ENCODE measurements at places on chromosomes 12 and 14.

DNA sequence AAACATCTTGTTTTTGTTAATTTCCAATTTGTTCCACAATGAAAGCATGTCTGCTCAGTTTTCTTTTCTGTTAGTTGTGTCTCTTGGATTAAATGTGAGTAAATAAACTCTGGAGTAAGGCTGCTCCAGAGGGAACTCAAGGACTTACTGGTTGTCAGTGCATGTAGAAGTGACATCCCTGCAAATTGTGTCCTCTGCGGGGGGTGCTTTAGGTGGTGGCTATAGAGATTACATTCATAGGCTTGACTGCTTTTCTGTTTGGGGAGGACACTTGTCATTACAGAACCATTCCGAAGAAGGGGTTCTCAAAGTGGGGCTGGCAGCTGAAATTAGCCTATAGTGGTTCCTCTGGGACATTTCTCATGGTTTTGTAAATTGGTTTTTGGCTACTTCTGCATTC lies 8.8 kb downstream of the TMTC2 start:
- DNase-seq: no peak

DNA sequence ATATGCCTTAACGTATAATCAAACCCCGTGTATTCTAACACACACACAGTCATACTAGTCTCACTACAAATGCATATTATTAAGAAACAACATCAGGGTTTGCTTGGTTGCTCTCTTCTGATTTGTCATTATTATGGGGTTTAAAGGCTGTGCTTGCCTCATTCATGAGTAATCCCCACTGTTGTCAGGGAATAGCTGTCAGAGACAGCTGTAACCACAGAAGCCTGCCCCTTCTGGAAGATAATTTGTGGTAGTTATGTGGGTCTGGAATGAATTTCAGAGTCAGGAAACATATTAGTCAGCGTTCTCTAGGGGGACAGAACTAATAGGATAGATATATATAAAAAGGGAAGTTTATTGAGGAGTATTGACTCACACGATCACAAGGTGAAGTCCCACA lies 456.9 kb upstream of the TMEM132C start:
- DNase-seq: peak; percentile 93

DNA sequence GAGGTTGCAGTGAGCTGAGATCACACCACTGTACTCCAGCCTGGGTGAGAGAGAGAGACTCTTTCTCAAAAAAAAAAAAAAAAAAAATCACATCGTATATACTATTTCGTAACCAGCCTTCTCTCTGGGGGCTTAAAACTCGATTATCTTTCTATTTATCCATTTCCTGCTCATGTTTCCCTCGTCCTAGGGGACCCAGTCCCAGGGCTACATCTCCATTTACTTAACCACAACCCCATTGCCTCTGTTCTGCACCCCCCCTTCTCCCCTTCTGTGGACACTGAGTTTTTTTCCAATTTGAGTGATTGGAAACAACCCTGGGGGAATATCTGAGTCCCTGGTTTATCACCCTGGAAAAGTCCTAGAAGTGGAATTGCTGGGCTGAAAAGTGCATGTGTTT lies 36.2 kb upstream of the YY1 start:
- no peak for DNase-seq

DNA sequence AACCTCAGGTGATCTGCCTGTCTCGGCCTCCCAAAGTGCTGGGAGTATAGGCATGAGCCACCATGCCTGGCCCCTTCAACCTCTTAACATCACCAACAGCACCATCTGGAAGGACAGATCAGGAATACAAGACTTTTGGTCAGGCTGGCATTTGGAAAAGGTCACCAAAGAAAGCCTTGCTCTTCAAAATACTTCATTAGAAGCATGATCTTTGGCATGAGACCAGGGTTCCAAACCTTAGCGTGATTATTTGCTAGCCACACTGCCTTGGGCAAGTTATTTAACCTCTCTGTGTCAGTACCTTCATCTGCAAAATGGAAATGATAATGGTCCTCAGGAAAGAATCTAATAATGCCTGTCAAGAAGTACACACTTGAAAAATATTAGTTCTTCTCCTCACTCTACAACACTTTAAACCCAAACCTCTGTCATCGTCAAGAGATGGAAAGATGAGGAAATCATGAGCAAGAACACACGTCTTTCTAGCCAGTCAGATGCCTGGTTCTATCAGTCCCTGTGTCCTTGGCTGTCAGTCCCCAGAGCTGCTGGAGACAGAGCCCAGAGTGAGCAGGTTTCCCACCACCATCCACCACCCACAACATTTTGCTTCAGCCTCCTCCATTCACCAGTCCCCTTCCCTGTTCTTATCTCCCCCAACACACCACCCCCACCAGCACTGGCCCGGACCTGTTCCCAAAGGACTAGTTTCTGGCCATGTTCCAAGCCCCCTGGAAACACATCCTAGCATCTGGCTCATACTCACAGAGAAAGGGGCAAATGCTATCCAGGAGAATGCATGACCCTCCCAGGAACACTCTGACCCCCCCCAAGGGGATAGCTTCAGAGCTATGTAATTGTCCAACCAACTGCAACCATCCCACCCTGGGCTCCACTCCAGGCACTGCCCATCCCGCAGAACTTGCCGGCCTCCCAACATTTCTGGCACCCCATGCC lies 2.0 kb downstream of the ADCY6 start:
- no peak for DNase-seq

- DNase-seq: no peak
These were observed 226.9 kb downstream of the MON2 start for GRCh38 chr12:62693376-62694050.

- DNase-seq: no peak
These were observed 225.5 kb downstream of the EPS8 start for GRCh38 chr12:15563663-15564062.

- DNase-seq: no peak
These were observed 147.6 kb downstream of the BRMS1L start for GRCh38 chr14:35973770-35974169.

GRCh38 chr12:113075137-113075683 lies 18.7 kb downstream of the DTX1 start:
- DNase-seq: no peak

DNA sequence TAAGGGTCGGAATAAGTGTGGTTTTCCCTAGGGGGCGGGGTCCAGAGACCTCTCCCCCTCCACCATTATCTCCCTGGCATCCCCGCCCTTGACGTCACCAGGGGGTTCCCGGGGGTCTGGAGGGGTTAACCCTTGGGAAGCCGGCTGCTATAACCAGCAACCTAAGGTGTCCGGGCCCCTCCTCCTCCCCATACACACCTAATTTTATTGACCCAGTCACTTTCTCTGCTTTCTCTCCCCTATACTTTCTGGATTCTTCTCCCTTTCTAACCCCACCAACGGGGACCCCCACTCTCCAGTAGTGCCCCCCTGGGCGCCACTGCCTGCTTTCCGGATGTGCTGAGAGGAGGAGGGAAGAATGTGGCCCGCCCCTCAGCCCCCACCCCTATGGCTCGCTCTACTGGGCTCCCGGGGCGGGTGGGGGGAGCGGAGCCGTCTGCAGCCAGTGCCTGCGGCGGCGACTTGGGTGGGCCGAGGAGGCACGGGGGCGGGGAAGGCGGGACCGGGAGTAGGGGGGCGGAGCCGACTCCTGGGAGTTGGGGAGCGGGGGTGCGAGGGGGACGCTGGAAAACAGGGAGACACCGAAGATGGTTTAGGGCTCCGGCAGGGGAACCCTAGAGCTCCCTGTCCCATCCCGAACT lies 1.8 kb downstream of the GLI1 start:
- DNase-seq: peak; percentile 72

DNA sequence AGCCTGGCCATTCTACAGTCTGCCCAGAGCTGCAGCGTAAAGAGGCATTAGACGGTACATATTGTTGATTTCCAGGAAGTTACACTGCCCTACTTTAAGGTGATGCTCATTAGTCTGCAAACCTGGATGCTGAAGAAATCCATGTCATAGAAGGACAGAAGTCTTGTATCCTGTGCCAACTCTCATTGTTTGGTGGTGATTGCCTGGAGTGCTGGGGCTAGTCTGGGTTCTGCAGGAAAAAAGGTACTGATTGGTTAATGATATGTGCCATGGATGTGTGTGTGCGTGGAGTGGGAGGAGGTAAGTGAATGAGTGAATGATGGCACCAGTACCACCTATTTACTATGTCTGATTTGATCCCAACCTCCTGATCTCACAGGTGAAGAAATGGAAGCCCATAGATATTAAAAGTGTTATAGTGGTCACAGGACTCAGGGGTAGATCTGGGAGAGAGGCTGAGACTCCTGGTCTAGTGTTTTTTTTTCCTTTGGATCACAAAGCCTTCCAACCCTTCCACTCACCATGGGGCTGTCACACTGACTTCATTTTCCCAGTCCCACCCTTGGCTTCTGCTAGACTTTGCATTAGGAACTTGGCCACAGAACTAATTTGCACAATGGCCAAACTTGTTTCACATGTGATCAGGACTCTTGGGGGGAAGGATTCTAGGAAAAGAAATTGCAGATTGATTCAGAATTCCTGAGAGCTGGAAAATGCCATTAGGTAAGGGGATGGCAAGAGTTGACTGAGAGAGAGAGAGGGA lies 96.1 kb downstream of the TMX1 start:
- DNase-seq: no peak

GRCh38 chr14:35927727-35928126 lies 101.6 kb downstream of the BRMS1L start:
- no peak for DNase-seq

- no peak for DNase-seq
These were observed 68.4 kb upstream of the FAM222A start for GRCh38 chr12:109645194-109645593.

GRCh38 chr14:104436047-104436591 lies 143.4 kb upstream of the C14orf180 start:
- DNase-seq: no peak

GRCh38 chr12:22357531-22357930 lies 23.0 kb upstream of the ST8SIA1 start:
- DNase-seq: no peak

GRCh38 chr14:50967790-50968189 lies 23.5 kb upstream of the PYGL start:
- no peak for DNase-seq

DNA sequence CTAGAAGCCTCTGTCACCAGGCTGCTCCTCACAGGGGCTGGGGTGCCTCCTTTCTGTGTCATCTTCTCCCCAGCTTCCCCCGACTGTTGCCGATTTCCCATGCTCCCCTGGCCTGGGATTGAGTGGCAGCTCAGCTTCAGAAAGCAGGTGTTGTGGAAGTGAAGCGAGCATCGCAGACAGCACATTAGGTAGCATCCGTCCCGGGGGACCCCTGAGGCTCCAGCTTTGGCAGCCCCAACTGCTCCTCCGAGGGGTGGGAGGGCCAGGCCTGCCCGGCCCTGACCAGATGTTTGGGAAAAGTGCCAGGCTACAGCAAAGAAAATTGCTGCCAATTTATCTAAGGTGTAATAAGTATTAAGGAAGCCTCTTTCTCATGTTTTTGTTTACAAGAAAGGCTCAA lies 1045.6 kb downstream of the BCL11B start:
- DNase-seq: no peak

DNA sequence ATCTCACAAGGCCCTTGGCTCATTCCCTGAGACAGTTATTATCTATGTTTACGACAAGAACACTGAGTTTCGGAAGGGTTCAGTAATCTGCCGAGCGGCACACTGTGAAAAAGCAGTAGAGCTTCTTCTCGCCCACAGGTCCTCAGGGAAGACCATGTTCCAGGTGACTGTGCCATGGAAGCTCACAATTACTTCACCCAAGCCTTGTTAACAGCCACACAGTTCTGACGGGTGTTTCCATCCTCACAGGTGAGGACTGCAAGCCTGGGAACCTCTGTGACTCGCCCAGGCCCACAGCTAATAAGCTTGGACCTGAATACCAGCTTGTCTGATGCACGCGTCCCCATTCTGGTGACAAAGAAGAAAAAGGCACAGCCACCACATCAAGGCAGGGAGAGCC lies 15.4 kb downstream of the SETD3 start:
- no peak for DNase-seq

DNA sequence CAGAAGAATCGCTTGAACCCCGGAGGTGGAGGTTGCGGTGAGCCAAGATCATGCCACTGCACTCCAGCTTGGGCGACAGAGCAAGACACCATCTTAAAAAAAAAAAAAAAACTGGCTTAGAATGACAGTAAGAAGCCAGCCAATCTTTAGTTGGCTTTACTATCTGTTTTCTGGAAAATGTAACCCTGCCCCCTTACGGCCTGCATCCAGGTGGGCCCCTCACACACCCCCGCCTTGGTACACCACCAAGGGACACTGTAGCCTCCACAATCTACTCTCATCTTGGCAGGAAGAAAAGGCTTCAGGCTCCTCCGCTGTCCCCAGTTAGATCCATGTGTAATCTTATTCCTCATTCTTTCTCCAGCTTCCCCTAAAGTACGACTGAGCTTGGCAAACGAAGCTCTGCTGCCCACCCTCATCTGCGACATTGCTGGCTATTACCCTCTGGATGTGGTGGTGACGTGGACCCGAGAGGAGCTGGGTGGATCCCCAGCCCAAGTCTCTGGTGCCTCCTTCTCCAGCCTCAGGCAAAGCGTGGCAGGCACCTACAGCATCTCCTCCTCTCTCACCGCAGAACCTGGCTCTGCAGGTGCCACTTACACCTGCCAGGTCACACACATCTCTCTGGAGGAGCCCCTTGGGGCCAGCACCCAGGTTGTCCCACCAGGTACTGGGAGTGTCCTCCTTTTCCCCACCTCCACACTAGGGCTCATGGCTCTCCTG lies 6.6 kb downstream of the TAPBPL start:
- no peak for DNase-seq

DNA sequence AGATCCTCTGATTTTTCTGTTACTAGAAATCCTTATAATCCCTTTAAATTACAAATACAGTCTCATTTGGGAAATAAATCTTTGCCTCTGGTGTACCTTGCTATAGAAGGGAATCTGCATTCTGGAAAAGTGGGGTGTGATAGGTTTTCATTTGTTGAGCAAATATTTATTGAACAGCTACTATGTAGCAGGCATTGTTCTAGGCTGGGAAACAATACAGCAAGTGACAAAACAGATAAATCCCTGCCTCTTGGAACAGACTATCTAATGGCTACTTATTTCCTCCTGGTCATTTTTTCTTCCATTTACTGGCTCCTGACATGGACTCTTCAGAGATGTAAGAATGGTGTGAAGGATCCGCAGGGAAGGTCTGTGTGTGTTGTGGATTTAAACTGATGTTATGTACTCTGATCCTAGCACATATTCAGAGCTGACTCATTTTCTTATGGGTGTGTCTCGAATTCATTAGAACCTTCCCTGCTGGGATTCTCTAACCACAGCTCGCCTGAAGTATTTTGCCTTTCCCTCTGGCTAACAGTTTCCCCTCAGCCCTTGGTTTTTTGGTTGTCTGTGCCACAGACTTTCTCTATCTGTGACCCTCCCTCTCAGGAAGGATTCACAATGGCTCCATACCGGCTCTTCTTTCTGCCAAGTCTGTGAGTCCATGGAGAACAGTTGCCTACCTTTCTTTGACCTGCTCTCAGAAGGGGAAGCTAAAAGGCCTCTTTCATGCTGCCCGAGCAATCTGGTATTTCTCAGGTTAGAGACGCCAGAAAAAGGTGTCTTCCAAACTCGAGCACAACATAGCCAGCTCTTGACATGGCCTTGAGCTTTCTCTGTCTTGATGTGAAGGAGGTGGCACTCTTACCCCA lies 53.7 kb downstream of the TMTC2 start:
- peak; percentile 7 for DNase-seq
